Sigmoid colon (tissue), 7 donors: ENCODE measurements at places on chromosomes 5 and 9. TPM values are rescaled to one million over a fixed set of nuclear protein-coding genes. Genes with fewer than 3 reads are reported as not detected.

DNA sequence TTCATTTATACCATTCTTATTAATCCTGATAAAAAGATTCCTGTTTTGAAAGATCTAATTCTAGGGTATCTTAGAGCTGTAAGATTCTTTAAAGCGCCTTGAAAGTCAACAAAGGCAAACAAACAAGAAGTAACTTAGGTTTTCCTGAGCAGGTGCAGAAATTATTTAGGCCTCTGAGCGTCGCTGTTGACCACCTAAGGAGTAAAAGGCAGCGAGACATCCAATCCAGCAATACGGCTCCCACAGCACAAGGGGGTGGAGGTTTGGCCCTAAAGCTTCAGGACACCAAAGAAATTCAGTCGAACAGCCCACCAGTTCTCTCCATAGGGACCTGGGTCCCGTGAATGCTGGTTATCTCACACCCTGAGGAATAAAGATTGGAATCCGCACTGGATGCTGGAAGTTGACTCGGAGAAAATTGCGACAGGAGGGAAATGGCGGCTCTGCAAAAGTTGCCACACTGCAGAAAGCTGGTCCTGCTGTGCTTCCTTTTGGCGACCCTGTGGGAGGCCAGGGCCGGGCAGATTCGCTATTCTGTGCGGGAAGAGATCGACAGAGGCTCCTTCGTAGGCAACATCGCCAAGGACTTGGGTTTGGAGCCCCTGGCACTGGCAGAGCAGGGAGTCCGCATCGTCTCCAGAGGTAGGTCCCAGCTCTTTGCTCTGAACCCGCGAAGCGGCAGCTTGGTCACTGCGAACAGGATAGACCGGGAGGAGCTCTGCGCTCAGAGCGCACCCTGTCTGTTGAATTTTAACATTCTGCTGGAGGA lies at the start of gene PCDHGA2:
Gene PCDHGA2 (plus strand): TSS at position 223 of the 769 bp plus-strand sequence.
- no peak for DNase-seq

DNA sequence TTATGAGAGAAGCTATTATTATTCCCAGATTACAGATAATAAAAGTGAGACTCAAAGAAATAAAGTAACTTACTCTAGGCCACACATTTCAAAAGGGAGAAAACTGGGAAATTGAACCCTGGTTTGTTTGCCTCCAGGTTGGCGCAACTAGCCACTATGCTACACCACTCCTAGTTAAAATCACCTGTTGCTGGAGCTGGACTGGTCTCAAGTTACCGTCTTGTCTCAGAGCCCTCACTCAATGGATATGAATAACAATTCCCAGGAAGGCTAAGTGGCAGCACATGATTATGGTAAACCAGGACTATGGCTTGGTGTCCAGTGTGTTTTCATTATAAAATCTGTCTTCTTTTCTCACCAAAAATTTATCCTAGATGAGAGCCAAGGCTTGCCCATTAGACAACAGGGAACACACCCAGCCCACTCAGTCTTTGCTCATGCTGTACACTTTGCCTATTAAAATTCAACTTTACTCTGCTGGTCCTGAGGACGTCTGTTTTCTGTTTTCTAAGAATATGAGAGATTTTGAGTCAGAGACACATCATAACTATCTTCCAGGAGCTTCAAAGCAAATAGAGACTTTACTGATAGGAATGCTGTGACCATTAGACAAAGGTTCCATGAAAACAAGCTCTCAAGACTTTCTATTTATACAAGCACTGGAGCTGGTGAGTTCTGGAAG lies 58.1 kb downstream of the ADRB2 start:
- no peak for DNase-seq

DNA sequence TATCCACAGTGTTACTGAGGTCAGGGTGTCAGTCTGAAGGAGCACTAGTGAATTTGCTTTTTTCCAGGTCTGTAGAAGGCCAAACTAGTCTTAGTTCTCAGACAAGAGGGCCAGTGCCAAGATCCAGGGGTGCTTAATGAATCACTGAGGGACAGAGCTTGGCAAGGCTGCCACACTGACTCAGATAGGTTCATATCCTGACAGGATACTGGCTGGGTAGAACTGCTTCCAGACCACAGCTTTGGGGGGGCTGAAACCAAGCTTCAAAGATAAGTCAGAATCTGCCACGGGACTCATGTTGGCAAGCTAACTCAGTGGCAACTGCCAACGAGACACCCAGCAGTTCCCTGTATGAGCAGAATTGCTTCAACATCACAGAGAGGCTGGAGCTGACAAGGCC lies 1125.4 kb downstream of the EFNA5 start:
- no peak for DNase-seq

DNA sequence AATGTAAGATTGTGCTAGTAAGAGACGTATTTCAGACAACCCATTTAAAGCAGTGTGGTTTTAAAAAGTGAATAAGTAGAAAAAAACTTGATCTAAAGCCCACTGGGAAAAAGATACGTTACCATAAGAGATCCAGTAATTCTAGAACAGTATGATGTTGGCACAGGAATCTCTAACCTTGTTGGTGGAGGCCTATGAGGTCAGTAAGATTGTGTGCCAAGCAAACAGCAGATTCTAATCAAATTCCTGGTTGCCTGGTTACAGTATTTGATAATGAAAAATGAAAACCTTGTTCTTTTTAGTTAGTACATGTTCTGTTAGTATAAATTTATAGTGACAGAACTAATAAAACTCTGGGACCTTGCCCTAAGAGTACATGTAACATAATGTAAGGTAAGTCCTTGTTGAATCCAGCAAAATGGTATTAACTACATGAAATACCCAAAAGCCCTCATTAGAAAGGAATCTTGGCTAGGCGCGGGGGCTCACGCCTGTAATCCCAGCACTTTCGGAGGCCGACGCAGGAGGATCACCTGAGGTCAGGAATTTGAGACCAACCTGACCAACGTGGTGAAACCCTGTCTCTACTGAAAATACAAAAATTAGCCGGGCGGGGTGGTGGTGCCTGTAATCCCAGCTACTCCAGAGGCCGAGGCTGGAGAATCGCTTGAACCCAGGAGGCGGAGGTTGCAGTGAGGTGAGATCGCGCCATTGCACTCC lies 33.2 kb upstream of the DMXL1 start:
- DNase-seq, result no peak

- peak; percentile 42 for DNase-seq
These were observed 11.1 kb upstream of the ORM1 start for GRCh38 chr9:114311571-114312512.

DNA sequence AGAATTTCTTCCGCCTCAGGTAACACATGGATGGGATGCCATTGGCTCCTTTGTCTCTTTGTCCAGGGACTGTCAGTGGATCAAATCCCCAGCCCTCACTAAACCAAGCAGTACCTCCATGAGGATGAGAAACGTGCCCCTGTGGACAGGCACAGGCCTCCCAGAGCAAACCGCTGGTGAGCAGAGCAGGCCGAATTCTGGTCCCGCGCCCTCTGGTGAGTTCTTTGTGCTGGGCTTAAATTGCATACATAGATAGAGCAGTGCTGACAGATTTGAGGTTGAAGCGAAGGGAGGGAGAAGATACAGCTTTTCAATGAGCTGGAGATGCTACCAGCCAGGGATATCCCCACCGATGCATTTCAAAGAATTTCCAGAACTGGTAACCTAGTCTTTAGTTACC lies 143.8 kb downstream of the HSD17B3 start:
- DNase-seq, result peak; percentile 28

DNA sequence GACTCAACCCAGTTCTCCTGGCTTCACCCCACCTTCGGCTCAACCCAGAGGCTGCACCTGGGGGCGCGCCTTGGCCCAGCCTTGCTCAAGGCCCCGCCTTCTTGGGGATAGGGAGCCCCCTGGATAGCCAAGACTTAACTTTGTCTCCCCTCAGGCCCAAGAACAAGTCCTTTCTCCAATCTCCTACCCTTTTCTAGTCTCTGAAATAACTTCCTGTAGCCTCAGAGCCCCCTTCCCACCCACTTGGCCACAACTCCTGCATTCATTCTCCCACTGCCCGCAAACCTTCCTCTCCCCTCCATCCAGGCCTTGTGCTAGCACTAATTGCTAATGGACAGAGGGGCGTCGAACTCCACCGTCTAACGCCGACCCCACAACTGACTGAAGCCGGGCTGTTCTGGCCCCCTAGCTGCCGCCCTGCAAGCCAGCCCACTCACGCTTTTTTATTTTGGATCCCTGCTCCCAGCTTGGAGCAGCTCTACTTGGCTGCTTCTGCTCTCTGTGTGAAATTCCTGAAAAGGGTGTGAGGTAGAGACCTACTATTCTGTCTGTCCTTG lies 579 bp upstream of the ASTN2 start:
- no peak for DNase-seq

DNA sequence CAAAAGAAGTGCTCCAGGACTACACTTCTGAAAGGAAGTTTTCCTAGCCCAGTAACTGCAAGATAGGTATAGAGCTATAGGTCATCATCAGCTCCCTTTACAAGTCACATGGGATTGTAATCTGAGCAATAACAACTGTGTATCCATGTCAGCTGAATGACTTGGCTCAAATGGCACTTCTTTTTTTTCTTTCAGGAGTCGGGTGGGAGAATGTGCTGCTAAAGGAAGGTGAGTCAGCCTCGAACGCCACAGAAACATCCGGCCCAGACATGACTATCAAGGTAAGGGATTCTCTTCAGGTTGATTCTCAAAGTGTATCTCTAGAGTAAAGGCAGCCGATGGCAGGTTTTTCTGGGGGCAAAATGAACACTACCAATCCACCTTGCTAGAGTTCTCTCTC lies 192.2 kb downstream of the C9orf152 start:
- DNase-seq, result no peak

DNA sequence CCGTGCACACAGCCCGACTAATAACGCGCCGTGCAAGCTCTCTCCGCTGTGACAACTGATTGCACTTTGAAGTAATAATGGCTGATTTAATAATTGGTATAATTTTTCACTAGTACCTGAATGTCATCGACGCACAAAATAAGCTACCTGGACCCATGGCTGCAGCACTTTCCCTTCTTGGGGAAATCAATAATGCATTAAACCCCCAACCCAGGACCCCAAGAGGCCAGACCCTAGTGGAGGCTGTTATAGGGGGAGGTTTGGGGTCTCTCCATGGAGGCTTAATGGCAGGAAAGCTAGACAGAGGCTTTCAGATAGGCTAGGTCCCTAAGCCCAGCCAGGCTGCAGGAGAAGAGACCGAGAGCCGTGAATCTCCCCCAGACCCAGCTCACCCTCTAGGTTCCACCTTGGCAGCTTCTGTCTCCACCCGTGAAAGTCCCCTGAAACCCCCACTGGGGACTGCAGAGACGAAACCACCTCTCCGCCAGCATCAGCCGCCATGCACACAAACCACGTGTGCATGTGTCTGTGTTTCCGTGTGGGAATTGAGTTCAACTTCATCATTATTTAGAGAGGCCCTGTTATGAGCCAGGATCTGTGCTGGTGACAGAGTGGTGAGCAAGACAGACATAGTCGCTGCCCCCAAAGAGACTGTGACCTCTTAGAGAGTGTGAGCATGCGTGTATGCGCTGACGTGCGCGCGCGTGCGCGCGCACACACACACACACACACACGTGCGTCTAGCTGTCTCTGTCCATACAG lies 168.6 kb upstream of the MVB12B start:
- no peak for DNase-seq

DNA sequence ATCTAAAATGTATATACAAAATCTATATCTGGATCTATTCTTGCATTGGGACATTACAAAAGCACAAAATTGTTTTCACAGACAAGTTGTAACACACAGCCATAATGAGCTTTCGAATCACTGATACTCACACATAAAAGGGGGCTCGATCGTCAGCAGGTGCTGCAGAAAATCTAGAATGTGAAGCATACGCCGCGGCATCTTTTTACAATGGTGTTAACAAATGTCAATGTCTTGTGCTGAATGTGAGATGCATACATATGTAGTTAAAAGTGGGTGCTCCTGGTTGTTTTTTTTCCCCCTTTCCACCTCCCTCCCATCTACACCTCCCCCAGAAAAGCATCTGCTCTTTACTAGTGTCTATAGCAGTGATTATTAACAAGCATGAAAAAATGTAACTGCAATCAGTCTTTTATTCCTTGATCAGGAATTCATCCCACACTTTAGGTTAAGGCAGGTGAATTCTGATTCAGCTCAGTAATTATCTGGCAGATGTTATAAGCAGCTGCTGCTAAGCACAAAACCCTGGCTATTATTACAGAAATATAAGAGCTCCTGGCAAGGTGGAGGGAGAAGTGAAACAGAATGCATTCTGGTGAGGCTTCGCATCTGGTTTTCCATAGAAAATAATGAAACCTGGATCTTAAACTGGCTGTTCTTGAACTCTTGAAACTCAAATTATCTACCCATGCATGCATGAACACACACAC lies 114.1 kb downstream of the MPDZ start:
- DNase-seq, result no peak

DNA sequence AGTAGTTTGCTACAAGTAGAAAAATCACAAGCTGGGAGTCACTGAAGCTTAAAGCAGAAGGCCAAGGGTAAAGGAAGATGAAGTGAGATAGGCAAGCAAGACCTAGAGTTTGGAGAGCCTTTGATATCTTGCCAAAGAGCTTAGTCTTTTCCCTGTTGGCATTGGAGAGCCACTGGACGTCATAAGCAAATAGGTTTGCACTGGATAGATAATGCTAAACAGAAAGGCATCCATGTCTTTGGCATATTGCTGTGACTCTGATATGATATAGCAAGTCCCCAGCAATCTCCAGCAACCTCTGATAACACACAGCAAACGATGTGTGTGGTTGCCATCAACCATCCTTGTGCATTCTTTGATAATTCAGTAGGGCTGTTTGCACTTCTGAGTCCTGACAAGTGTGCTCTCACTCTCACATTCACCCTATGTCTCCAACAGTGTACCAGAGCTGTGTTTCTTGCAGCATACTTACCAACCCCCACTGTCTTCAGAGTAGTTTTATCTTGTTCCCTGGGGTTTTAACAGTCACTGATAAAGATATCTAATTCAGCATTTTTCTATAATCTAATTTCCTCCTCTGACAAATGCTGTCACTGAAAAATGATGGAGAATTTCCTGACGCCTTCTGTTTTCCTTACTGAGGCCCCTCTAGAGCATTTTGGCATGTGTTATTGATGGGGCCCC lies 16.9 kb upstream of the FREM1 start:
- no peak for DNase-seq

GRCh38 chr5:61575103-61575502 lies 243.0 kb downstream of the ZSWIM6 start:
- no peak for DNase-seq

NTNG2 gene
- total RNA-seq, result 6.0 TPM

OR1N2 gene
- not detected for total RNA-seq

IFNK gene
- not detected for total RNA-seq

AK6 gene
- total RNA-seq, result 34.1 TPM

VCP gene
- 121 TPM for total RNA-seq

SLC1A3 gene
- 23.6 TPM for total RNA-seq

CTXN3 gene
- not detected for total RNA-seq

STXBP1 gene
- total RNA-seq, result 97.2 TPM
